ENCODE measurements at places on chromosomes 4 and X. TPM values are rescaled to one million over a fixed set of nuclear protein-coding genes. Genes with fewer than 3 reads are reported as not detected.

The SPANXD gene
- not detected for total RNA-seq

DNA sequence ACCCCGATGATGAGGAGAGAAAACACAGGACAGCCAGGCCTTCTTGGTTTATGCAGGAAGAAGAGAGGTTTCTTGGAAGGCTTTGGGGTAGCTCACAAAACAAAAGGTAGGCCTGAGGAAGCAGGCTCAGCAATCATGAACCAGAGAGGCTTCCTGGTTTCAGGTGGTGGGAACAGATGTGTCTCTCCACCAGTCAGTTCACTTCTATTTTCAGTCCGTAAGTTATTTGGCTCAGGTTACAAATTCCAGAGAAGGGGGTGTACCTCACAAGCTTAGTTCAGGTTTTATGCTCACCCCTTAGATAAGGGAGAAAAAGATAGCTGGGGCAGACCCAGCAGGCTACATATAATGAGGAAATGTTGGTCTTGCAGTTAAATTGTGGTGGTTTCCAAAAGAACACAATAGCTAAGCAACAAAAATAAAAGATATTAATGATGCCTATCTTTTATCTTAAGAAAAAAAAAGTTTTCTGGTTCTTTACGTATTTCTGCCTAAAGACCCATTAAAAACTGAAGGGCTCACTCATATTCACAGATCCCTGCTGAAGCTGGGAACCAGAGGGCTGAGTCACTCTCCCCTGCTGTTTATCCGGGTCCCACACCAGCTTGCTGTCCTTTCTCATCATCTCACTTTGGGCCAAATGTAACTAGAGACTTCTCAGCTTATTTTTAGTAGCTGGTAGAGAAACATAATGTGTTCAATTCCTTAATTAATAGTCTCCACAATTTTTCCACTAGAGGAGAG, 177.0 kb downstream of the CAMK2D start:
- no peak for DNase-seq

The ARHGEF6 gene
- total RNA-seq: 43.4 TPM

The FDCSP gene
- not detected for total RNA-seq

The GYPB gene
- total RNA-seq: 0.91 TPM

- no peak for DNase-seq
Measured at GRCh38 chr4:22187203-22187820, 238.7 kb upstream of the KCNIP4 start.

DNA sequence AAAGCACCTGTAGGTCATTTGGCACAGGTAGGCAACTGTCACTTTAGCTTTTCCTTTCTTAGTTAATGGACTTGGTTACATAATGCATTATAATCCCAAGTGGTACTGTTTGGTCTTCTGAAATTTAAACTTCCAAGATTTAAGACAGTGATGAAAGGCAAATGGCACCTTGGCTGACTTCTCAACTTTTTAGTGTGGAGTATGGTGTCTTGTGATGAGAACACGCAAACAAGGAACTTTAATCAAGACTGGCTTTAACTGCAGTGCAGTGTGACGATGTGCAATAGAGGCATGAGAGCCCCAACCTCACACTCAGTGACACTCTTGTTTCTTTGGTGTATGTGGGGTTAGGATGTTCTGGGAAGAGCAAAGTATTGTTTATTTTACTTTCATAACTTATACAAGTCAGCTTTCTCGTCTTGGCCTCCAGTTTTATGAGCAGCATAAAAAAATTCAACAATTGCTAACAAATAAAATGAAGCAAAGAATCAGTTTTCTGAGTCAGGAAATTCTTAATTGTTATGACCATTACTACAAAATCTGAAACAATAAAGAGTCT, 171.9 kb downstream of the MAD2L1 start:
- no peak for DNase-seq

GRCh38 chrX:130552444-130553073, 150.8 kb downstream of the RBMX2 start:
- DNase-seq: peak; percentile 40

The C1QTNF7 gene
- not detected for total RNA-seq

- no peak for DNase-seq
Measured at GRCh38 chr4:85672959-85673358, 198.0 kb downstream of the ARHGAP24 start.

- DNase-seq: no peak
Measured at GRCh38 chr4:22573198-22573597, 57.3 kb upstream of the ADGRA3 start.

DNA sequence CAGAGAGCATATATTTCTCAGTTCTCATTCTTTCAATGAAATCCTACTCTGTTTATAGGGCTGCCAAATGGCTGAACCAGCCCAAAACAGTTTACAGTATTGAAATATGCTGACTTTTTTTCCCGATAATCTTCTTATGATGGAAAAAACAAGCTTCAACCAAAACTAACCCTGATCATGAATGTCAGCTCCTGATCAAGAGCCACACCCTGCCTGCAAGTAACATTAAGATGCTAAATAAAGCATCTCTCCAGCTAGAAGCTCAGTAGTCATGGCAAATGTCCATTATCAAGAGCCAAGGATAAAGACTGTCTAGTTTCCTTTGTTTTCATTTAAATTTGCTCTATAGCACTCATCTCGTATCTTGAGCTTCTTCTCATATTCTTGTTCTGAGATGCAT, 136.0 kb downstream of the ADAMTS3 start:
- DNase-seq: no peak

DNA sequence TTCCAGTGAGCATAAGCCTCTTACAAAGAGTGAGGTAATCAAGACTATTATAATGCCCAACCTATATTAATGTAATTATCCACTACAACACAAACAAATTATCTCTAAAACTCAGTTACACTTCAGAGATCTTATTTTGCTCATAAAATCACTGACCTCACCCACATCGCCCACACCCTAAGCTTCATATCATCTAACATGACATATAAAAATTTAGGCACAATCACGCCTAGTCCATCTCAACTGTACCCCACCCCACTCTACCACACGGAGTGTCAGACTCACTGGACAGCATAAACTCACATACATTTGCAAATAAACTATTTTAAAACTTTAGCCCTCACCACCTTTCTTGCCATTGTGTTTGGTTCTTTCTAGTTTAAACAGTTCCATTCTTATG, 252.4 kb downstream of the PCDH7 start:
- no peak for DNase-seq

The SSX2 gene
- total RNA-seq: not detected

DNA sequence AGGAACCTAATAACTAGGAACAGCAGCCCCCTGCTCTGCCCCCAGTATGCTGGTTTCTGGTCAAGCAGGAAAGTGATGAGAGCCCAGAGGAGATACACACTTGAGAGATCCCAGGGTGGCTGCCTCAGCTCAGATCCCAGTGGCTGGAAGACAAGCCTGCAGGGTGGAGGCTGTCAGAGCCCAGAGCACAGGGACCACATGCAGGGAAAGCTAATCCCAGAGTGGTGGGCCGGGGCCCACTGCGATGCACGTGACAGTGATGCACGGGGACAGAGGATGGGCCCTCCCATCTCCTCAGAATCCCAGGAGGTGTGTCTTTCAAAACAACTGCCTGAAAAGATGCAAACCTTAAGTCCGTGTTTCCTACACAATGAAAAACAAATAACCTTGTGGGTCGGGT, 29.1 kb upstream of the CRMP1 start:
- no peak for DNase-seq

The WDR1 gene
- total RNA-seq: 217 TPM

The ANKRD50 gene
- total RNA-seq: 0.53 TPM

GRCh38 chr4:105594099-105595010, 41.9 kb downstream of the ARHGEF38 start:
- DNase-seq: no peak

GRCh38 chr4:128722911-128723310, 86.6 kb upstream of the JADE1 start:
- DNase-seq: no peak

DNA sequence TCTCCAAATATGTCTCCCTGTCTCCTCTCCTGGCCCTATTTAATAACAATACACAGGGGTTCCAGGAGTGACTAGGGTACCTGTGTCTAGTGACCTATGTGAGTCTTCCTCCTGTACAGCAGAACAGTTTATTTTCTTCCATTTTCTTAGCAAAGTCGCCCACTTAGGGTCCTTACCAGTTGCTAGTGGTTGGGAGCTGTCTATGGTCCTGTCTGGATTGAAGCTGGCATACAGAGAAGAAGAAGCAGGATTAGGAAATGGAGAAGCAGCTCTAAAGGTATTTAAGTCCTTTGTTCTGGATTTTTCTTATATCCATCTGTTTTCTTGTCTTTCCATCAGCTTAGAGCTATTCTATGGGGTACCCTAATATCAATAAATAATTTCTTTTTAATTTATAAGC, 587.1 kb upstream of the CPEB2 start:
- no peak for DNase-seq

The DNAAF6 gene
- total RNA-seq: not detected

- DNase-seq: no peak
Measured at GRCh38 chr4:100721077-100721476, 203.3 kb upstream of the EMCN start.

DNA sequence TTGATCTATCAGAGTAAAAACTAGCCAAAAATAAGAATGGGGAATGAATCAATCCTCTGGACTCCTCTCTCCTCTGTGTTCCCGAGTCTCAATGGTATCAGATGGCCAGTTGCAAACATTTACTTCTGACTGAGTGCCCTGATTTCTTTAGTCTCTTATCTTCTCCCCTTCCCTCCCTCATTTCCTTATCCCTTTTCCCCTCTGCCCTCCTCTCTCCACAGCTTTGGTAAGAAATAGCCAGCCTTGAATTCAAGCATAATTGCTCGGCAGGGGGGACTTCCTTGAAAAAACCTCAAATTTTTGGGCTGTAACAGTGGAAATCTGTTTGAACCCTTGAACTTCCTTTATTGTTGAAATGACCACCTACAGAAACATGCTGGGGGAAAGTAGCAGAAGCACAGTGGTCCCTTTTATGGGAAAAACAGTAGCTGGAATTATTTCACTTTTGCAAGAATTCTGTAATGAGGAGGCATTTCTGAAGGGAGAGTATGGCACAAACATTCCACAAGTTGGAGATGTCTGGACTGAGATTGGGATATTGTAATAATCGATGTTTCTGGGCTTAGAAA, 40.3 kb downstream of the NHS start:
- no peak for DNase-seq

DNA sequence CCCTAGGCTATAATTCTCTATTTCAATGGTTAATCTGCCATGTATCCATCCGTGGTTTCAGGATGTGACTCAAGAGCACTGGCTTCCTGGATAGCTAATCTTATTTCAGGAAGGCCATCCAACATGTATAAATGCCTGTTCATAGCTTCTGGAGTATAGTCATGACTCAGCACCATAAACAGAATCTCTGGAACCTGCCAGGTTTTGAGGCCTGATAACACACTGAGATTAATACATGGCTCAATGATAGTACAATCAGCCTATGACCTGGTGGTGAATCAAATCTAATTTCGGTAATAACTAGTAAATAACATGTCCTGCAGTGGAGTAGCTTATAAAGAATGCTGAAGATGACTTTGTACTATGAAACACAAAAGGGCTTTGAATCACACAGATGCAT, 5.7 kb upstream of the IL13RA2 start:
- DNase-seq: no peak

DNA sequence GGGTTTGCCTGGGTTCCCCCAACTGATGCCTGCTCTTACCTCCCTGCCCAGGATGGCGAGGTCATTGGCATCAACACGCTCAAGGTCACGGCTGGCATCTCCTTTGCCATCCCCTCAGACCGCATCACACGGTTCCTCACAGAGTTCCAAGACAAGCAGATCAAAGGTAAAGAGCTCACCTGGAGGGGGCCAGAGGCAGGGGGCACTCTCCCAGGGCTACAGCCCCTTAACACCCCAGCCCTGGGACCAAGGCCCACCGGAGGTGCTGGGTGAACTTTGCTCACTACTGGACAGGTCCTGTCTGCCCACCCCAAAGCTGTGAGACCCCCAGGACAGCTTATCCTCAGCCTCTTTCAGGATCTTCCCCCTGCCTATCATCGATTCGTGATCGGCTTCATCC, 24.5 kb downstream of the HTRA3 start:
- DNase-seq: no peak

DNA sequence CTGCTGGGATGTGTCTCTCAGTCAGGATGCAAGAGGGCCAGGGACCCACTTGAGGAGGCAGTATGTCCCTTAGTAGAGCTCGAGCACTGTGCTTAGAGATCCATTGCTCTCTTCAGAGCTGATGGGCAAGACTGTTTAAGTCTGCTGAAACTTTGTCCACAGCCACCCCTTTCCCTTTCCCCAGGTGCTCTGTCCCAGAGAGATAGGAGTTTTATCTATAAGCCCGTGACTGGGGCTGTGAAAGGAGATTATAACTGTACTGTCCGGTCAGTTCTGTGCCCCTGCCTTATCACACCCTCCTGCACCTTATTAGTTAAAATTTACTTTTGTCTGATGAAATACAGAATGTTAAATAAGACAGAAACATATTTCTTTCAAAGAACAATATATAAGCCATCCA, 378.4 kb downstream of the PABPC4L start:
- DNase-seq: no peak

- no peak for DNase-seq
Measured at GRCh38 chr4:59348949-59349348, 1851.2 kb upstream of the ADGRL3 start.

The POU3F4 gene
- total RNA-seq: not detected

GRCh38 chr4:121192480-121192879, 28.4 kb upstream of the TNIP3 start:
- DNase-seq: peak; percentile 28

DNA sequence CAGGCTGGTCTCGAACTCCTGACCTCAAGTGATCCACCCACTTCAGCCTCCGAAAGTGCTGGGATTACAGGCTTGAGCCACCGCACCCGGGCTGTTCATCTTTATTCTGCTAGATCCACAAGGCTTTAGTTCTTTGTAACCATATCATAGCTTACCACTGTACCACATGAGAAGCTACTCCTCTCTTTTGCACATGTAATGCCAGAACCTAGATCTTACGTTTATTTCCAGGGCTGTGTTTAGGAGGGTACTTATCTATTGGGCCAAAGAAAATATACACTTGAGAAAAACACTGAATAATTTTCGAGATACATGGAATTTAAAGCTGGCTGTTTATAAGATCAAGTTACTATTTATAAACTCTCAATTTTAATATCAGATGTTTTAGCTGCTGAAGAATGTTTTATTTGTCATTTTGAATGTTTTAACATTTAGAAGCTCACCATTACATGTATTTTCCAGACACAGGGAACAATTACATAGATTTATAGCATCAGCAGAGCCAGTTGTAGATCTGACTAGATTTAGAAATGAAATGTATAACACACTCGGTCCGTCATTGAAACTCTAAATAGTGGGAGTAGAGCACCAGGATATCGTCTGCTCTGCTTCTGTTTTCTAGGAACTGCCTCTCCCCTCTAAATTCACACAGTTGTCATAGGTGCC, 155.3 kb upstream of the HAND2 start:
- no peak for DNase-seq

The AKAP14 gene
- total RNA-seq: not detected

The MAGEA10 gene
- total RNA-seq: not detected

DNA sequence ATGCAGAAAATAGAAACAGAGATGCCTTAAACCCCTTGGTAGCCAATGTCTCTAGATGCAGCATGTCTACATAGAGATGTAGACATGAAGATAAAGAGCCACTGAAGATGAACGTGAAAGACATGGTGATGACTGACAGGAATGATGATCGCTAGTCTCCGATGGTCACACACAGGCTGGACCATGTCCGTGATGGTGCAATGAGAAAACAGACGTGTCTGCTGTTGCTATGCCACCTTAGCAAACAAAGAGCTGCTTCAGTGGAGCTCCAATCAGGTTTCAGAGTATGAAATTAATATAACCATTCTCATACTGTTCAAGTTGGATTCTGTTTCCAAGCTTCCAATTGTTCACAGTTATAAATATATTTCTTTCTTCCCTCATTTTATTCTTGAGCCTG, 256.5 kb downstream of the CAMK2D start:
- DNase-seq: no peak
